ENCODE measurements at places on chromosomes 4 and X.

GRCh38 chr4:88119943-88120342 lies 38.5 kb downstream of the ABCG2 start:
- DNase-seq, result no peak

DNA sequence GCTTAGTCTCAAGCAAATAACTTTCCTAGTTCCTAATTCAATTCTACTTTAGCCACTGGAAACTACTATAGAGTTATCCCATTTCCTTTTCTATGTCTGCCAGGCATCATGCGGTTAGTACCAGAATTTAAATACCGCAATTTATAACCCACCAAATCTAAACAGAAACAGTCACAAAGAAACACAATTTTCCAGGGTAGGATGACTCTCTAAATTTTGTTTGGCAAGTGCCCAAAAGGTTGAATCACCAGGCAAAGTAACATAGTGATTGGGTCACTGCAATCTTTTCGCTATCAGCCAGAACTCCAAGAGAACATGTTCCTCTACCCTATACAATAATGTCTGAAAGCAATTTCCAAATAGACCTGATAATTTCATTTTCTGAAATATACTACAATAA lies 240.2 kb upstream of the GRIA3 start:
- DNase-seq, result no peak

DNA sequence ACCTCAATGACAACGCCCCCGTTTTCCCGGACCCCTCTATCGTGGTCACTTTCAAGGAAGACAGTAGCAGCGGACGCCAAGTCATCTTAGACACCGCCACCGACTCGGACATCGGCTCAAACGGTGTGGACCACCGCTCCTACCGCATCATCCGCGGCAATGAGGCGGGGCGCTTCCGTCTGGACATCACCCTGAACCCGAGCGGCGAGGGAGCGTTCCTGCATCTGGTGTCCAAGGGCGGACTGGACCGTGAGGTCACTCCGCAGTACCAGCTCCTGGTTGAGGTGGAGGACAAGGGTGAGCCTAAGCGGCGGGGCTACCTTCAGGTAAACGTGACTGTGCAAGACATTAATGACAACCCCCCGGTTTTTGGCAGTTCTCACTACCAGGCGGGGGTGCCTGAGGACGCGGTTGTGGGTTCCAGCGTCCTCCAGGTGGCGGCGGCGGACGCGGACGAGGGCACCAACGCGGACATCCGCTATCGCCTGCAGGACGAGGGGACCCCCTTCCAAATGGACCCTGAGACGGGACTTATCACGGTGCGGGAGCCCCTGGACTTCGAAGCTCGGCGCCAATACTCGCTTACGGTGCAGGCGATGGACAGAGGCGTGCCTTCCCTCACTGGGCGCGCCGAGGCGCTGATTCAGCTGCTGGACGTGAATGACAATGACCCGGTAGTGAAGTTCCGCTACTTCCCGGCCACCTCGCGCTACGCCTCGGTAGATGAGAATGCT lies 2.2 kb downstream of the FAT4 start:
- no peak for DNase-seq

GRCh38 chrX:121000589-121000988 lies 15.0 kb upstream of the CT47A1 start:
- no peak for DNase-seq

DNA sequence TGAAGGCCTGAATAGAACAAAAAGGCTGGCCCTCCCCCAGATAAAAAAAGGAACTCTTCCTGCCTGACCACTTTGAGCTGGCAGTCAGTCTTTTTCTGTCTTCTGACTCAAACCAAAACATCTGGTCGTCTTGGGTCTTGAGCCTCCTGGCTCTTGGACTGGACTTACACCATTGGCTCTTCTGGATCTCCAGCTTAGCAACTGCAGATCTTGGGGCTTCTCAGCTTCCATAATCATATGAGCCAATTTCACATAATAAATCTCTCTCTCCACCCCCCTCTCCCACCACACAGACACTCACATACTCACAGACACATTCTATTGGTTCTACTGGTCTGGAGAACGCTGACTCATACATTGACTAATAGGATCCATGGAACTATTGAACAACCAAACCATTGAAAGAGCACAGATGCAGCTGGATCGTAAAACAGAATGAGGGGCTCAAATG lies 15.6 kb upstream of the CWH43 start:
- no peak for DNase-seq

GRCh38 chrX:444305-444704 lies 57.6 kb upstream of the PPP2R3B start:
- no peak for DNase-seq

DNA sequence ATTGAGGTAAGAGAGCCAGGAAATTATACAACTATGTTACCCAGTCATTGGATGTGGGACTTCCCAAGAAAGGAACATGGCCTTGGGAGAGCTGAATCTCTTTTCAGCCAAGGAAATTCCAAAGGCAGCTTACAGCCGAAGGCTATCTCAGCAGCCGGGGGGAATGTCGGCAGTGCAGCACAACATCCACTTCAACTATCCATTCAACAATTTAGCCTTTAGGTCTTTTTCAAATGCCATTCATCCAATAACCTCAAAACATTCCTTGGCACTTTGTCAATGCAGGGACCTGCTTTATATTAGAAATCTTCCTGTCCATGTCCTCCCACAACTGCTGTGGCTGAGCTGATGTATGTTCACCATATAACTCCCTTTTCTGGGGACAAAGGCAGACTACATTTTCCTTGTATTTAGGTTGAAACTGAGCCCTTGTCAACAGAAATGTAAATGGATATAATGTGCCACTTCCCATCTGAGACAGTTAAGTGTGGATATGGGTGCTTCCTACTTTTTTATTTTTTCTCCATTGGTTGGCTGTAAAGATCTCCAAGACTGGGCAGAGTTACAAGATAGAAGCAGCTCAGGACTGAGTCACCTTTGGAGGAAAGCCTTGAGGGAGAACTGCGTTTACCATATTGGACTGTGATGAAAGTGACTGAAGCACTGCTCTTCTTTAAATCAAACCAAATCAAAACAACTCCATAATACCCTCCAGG lies 94.8 kb downstream of the GPRIN3 start:
- no peak for DNase-seq

- DNase-seq, result no peak
Measured at GRCh38 chrX:747176-747575, 116.6 kb downstream of the SHOX start.

DNA sequence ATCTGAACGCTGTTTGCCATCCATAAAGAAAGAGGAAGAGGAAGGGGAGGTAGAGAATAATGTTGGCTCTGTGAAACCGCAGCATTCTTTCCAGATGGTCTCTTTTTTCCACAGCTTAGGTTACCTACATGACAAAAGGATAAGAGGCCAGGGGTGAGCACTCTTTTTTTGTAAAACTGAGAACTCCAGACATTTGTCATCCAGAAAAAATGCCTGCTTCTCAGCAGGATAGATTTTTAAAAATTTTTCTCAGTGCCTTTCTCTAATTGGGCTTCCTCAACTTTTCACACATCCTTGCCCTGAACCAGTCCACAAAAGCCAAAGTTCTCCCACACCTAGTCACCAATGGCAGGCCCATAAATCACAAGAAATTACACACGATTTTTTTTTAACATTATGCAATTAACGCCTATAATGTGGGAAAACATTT lies 158.1 kb upstream of the TENM3 start:
- DNase-seq, result no peak

DNA sequence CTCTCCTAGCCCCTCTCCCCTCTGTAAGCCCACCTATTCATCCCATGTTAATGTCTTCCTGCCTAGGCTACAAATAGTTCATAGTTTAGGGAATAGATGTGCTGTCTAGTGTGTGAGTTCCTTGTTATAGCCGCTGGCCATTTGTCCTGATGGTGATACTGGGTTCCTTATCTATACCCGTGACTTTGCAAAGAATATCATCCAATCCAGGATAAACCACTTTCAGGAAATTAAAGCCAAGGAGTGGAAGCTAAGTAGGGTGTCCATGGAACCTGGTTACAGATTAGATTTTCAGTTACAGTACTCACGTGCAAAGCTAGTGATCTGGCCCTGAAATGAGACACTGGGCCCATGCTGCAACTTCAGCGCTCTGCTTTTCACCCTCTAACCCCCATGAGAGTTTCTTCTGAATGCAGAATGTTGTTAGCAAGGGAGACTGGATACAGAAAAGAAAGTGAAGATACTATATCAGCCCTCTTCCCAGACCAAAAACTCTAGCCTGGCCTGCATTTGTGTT lies 111.4 kb downstream of the TMEM164 start:
- DNase-seq, result no peak

DNA sequence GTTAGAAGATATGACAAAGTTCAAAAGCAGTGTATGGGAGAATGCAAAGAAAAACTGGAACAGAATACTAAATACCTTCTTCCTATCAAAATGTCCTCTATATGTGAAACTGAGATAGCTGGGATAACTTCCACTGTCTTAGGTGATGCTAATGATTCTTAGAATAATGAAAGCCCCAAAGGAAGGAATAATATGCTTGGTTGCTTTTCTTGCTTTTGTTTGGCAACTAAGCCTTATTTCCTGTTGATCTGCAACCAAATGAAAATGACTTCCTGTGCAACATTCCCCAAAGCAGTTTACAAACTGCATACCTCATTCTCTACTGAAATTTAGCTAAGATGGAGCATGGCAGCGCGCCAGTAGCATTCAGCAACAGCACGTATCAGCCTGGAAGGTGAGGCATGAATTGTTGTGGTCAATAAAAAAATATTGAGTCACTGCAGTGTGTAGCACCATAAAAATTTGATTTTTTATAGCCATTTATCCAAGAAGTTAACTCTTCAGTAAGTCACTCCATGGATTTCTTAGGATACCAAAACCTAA lies 18.7 kb downstream of the NDNF start:
- DNase-seq, result no peak

DNA sequence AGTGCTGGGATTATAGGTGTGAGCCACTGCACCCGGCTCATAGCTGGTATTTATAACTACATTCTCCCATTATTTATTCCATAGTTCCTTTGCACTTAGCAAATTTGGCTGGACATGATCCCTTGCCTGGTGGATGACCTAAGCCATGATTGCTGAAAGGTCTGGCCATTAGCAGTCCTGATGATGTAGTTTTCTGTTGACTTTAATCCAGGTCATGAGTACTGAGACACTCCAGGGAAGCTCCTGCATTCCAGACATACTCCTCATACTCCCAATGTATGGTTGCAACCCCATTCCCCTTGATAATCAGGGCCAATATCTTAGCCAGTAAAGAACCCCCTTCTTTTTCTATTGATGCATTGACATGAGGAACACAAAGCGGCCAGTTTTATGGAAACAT lies 24.4 kb upstream of the MGST2 start:
- no peak for DNase-seq

- DNase-seq, result no peak
Measured at GRCh38 chrX:22406201-22406737, 133.6 kb downstream of the CBLL2 start.

GRCh38 chr4:73843369-73843768 lies 6.9 kb downstream of the CXCL6 start:
- DNase-seq, result no peak

DNA sequence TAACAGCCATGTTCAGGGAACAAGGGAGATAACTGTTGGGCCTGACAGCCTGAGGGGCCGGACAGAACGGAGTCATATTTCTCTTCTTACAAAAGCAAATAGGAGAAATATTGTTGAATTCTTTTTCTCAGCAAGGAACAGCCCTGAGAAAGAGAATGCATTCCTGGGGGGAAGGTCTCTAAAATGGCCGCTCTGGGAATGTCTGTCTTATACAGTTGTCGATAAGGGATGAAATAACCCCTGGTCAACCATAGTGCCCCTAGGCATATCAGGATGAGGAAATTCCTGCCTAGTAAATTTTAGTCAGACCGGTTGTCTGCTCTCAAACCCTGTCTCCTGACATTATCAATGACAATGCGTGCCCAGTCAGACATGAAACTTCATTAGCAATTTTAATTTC lies 1925.5 kb downstream of the PCDH7 start:
- DNase-seq, result no peak
